Renal pelvis (tissue), 12 donors: ENCODE measurements at places on chromosomes 13 and 19. TPM values are rescaled to one million over a fixed set of nuclear protein-coding genes. Genes with fewer than 3 reads are reported as not detected.

Gene ZNF728
- polyA plus RNA-seq, result not detected

Gene CACNG6
- polyA plus RNA-seq, result 0.65 TPM

Gene ODAD3
- 2.0 TPM for polyA plus RNA-seq

Gene UQCR11
- polyA plus RNA-seq, result 99.6 TPM

Gene CDC37
- 183 TPM for polyA plus RNA-seq

Gene NXNL1
- not detected for polyA plus RNA-seq

Gene IGSF23
- polyA plus RNA-seq, result 0.95 TPM

Gene NOSIP
- 81.1 TPM for polyA plus RNA-seq

Gene KCNC3
- 36.0 TPM for polyA plus RNA-seq

Gene NANOS3
- polyA plus RNA-seq, result 1.6 TPM

Gene CAMSAP3
- polyA plus RNA-seq, result 25.0 TPM

Gene GCDH
- polyA plus RNA-seq, result 33.9 TPM

Gene HTR2A
- 0.61 TPM for polyA plus RNA-seq

Gene PLIN5
- polyA plus RNA-seq, result 3.3 TPM

Gene ZNF320
- polyA plus RNA-seq, result 52.1 TPM

Gene LHB
- 0.71 TPM for polyA plus RNA-seq

Gene ZIK1
- polyA plus RNA-seq, result 21.0 TPM

Gene PTH2
- not detected for polyA plus RNA-seq

Gene LRRC8E
- polyA plus RNA-seq, result 3.9 TPM

Gene CYP2S1
- 0.62 TPM for polyA plus RNA-seq

Gene CAPN12
- 14.0 TPM for polyA plus RNA-seq

Gene LRP3
- polyA plus RNA-seq, result 22.6 TPM

Gene TSSK6
- 1.5 TPM for polyA plus RNA-seq

Gene CABP5
- not detected for polyA plus RNA-seq

Gene BRSK1
- polyA plus RNA-seq, result 16.5 TPM

Gene NALCN
- 2.0 TPM for polyA plus RNA-seq

Gene CDX2
- not detected for polyA plus RNA-seq

Gene CATSPERD
- not detected for polyA plus RNA-seq

Gene SLITRK6
- polyA plus RNA-seq, result 9.9 TPM

Gene ZNF256
- polyA plus RNA-seq, result 11.0 TPM

Gene ZNF582
- polyA plus RNA-seq, result 16.5 TPM

Gene ZBTB32
- 0.21 TPM for polyA plus RNA-seq

Gene PODNL1
- polyA plus RNA-seq, result 1.5 TPM

Gene MARK4
- 38.2 TPM for polyA plus RNA-seq

Gene KASH5
- 0.34 TPM for polyA plus RNA-seq

Gene CDC42EP5
- polyA plus RNA-seq, result 40.9 TPM

Gene C19orf44
- polyA plus RNA-seq, result 15.2 TPM

Gene SIGLECL1
- not detected for polyA plus RNA-seq

Gene TMEM38A
- polyA plus RNA-seq, result 10.0 TPM

Gene POMP
- polyA plus RNA-seq, result 82.6 TPM

Gene FLT1
- polyA plus RNA-seq, result 35.1 TPM

Gene DMRTC2
- not detected for polyA plus RNA-seq

Gene NFILZ
- not detected for polyA plus RNA-seq

Gene SACS
- polyA plus RNA-seq, result 12.1 TPM
